ENCODE measurements at places on chromosomes 1 and 21.

DNA sequence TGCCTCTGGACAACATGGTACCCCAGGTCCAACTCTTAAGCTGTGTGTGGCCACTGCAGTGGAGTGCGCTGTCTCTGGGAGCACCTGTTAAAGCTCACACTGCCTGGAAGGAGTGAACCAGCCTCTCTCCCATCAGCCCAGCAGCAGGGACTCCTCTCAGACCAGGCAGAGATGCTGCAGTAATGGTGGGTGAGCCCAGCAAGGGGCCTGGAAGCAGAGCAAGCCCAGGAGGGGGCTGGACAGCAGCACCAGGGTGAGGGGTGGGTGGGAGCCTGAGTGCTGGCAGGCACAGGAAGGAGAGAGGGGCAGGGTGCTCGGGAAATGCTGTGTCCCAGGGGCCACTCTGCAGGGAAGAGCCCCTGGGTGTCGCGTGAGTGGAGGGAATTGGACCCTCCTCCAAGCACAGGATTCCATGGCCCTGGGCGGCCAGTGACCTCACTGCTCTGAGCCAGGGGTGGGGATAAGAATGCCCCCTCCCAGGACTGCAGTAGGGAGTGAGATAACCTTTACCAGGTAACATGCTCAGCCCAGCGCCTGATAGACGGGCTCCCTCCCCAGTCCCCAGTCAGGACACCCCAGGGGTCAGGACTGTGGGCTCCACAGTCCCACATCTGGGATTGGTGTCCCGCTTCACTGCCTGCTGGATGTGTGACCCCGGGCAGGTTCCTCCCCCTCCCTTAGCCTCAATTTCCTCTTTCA lies 313.1 kb downstream of the MATN1 start:
- no peak for DNase-seq

DNA sequence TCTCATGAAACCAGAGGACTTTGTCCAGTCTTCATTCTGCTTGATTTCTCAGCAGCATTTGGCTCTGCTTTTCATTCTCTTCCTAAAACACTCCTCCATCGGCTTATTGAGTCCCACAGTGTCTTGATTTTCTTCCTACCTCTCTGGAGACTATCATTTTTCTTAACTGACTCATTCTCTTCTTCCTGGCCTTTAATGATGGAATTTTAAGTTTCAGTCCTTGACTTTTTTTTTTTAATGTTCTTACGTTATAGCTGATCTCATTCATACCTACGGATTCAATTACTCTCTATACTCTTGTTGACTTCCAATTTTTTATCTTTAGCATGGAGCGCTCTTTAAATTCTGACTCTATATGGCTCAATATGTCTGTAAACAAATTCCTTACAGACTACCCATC lies 111.1 kb downstream of the NEK7 start:
- DNase-seq: no peak

DNA sequence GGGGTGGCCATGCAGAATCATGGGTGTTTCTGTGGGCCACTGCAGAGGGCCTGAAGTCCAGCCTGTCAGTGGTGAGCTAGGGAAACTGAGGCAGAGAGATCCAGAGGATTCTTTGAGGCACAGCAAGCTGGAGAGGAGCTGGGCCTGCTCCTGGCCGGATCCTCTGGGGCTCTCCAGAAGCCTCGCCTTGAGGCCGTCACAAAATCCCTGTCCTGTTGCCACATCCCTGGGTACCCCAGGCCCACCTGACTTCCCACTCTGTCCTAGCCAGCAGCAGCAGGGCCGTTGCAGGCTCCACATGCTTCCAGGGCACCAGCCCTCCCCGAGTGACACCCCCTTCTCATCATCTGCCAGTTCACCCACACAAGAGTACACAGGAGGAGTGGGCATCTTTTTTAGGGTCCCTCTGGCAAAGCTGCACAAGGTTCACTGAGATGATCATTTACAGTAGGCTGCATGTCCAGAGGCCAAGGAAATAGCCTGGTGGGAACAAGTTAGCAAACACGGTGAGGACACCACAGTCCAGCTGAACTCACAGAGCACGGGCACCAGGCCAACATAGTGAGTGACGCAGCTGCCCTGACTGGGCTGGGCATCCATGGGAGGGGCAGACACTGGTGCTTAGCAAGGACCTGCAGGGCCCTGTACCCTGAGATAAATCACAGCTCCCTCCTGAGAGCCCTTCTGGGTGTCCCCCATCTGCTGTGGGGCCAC lies 25.1 kb upstream of the TSPEAR start:
- DNase-seq: no peak

DNA sequence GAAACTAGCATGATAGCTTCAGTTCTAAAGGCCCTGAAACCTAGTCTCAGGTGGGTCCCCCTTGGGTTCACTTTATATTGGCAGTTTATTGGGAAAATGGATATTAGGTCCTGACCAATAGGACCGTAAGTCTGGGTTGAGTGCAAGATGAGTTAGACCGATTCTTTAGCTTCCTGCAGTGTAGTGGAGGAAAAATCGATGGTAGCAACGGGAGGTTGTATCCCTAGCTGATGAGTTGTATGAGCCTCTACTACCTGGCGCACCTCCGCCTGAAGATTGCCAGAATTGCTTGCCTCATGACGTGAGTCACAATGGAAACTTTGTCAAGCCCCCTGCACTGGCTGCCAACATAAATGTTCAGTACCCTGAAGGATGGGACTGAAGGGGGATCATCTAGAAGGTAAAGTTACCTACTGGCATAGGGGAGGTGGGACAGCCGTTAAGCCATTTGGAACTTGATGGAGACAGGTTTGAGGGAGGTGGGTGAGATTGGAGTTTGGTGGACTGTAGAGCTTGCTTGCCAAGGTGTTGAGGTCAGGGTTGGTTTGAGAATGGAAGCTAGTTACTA lies 3.9 kb downstream of the RCC1 start:
- no peak for DNase-seq

DNA sequence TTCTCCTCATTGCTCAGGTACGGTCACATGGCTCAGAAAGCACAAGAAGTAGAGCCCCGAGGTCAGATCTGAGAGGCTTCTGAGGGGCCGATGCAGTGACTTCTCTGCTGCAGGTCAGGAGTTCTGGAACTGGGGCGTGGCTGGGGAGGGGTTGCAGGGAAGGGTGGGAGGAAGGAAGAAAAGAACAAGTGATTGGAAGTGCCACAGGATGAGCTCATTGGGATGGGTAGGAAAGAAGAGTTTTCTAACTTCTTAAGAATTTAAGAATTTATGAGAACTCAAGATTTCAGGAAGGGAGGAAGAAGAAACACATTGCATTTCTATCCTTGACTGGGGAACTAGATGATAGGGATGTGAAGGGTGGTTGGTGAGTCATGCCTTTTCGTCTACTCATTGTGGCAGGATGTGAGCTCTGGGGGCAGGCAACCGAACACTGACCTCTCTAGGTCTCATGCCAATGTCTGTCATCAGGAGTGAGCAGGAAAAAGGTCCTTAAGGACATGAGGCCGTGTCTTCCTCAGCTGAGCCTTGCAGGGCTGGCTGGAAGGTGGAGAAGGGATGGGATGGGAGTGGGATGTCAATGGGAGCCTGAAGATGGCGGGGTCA lies 497 bp downstream of the FCRLB start:
- DNase-seq: no peak

- DNase-seq: no peak
These were observed 130.3 kb downstream of the FGGY start for GRCh38 chr1:59427155-59427554.

GRCh38 chr1:96559181-96559580 lies 162.4 kb upstream of the PTBP2 start:
- DNase-seq: no peak

GRCh38 chr1:169461390-169462000 lies 24.2 kb downstream of the SLC19A2 start:
- no peak for DNase-seq

GRCh38 chr1:235351898-235352297 lies 15.3 kb upstream of the TBCE start:
- DNase-seq: no peak

DNA sequence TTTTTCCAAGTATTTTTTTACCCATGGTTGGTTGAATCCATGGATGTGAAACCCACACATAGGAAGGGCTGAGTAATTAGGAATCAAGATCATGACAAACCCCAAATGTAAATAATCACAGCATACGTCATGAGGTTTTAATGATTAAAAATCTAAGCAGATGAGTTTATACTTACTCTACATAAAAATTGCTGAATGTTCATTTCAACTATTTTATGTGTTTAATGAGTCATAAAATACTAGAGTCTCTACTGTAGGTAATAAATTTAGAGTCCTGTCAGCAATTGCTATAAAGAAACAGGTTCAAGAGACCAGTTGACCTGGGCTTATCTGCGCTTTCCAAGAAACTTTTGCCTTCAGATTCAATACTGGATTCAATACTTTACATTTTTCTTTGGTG lies 18.2 kb downstream of the CTH start:
- no peak for DNase-seq

DNA sequence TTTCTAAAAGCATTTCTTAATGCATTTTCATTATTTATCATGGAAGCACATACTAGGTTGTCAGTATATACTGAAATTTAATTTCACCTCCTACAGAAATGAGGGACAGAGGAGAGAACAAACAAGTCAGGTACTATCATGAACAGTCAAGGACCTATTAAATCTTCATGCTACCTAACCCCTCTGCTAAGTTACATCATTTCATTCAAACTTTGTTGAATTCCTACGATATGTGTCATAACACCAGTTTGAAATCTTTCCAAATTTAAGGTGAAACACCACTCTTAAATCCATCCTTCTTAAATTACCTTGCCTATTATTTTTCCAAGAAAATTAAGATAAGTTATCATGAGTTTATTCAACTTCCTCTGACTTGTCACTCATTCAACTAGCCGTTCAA lies 78.9 kb downstream of the DENND1B start:
- DNase-seq: no peak

DNA sequence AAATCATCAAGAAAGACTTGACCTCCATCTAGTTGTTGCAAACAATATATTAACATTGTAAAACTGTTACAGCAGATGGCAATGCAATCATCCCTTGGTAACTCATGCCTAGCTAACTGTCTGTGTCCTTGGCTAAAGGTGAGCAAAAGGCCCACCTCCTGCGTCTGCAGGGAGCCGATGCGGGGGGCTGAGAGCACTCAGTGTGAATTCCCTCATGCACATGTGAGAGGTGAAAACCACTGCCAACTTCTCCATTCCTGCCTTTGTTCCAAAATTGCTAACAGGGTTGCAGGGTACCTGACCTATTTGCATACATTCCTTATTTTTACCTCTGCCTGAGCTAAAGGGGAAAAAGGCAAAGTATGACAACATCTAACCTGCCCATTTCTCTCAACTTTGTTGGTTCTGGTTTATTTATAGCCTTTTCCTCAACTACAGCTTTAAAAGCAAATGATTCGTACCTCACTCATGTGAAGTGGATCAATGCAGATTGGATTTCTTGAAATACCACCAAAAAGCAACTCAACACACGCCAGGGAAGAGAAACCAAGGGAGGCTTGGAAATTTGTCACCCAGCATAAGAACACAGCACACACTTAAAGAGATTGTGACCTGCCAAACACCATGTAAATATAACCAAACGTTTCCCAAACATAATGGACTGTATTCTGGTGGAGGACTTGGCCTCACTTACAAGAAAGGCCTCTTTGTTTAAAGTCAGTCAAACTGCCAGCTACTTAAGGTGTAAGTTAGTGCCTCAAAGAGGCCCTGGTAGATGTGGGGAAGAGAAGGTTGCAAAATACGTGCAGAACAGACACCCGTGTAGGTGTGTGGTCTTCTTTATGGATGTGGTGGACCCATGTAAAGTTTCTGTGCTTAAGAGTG lies 651.0 kb downstream of the SMYD3 start:
- no peak for DNase-seq

All from stimulated activated CD4-positive, alpha-beta T cell treated with anti-CD3 and anti-CD28 coated beads, Interleukin-2, amount 100 ng/mL, for 4 hours (primary cell).